ENCODE measurements at places on chromosomes 16 and 17.

GRCh38 chr16:88282564-88283395 is 100.0 kb upstream of the ZNF469 start:
- no peak for DNase-seq

DNA sequence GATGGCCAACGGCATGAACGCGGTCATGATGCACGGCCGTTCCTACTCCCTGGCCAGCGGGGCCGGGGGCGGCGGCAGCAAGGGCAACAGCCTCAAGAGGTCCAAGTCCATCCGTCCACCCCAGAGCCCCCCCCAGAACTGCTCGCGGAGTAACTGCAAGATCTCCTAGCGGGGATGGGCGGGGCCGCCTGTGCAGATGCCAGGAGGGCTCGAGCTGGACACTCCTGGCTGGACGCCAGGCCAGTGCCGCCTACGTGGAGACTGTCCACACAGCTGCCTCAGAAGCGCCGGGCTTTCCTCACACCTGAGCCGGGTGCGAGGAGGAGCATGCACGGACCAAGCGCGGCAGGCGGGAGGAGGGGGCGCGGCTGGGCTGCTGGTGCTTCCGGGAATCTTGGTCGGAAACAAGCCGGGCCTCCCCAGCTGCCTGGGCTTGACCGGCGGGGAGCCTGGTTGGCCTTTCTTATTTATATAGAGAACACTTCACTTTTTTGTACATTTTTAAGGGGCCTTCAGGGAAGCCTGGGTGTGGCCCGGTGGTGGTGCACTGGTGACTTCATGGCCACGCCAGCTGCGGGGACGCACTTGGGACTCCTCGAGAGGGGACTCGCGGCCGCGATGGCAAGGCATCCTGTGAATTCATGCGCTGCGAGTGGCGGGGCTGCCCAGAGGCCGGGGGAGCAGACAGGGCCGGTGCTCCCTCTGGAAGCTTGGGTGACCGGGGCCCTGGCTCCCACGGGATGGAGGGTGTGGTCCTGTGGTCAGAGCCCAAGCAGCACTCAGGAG is 3.1 kb upstream of the WFIKKN1 start:
- no peak for DNase-seq

- DNase-seq = no peak
These were observed 54.3 kb downstream of the NEUROD2 start for GRCh38 chr17:39553341-39553945.

- DNase-seq = no peak
These were observed 34.0 kb upstream of the PIRT start for GRCh38 chr17:10871914-10872313.
